Stimulated activated CD8-positive, alpha-beta memory T cell treated with anti-CD3 and anti-CD28 coated beads, Interleukin-4, amount 100 ng/mL, for 4 hours (primary cell): ENCODE measurements at places on chromosomes 7 and 10.

- DNase-seq = no peak
These were observed 3.1 kb downstream of the HERPUD2 start for GRCh38 chr7:35691827-35692307.

DNA sequence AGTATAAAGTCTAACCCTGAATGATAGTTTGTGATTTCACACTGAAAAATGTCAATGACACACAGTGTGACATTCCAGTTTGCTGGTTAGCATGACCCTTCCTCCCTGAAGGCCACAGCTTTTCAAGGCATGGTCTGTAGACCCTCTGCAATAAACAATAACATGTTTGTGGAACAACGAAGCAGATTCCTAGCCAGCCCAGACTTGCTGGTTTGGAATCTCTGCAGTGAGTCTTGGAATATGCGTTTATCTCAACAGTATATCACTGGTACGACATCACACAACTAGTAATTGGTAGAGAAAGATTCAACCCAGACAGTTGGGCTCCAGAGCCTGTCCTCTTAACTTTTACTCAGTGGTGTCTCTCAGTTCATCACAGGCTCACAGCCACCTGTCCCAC lies 23.7 kb upstream of the DUSP5 start:
- no peak for DNase-seq

- DNase-seq = no peak
These were observed 185.8 kb downstream of the CACNB2 start for GRCh38 chr10:18325889-18326531.

DNA sequence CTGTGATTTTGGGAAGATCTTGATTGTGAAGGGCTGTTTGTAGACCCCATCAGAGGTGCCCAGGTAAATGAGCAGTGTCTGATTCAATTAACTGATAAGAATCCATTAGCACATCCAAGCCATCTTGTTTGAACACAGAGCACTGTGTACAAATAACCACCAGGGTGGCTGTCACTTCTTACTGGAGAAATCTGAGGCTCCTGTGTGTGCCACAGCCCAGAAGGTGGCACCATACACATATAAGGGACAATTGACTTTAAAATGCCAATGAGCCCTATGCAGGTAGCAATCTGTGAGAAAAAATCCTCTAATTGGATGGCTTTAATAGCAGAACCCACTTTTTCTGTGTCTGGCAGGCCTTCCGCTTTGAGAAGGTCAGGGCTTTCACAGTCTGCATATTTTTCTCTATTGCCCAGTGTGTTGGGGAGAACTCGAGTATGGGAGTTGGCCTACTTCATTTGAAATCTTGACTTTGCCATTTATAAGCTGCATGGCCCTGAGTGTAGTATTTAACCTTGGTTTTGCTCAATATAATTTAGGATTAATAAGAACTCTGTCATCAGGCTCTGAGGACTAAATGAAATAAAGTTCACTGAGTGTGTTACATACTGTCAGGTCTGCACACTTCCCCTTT lies 517.4 kb downstream of the CCSER2 start:
- no peak for DNase-seq

- no peak for DNase-seq
These were observed 28.2 kb downstream of the IL15RA start for GRCh38 chr10:5949009-5949759.
